Stimulated activated CD8-positive, alpha-beta memory T cell treated with anti-CD3 and anti-CD28 coated beads, Interleukin-15, amount 100 ng/mL, for 48 hours (primary cell): ENCODE measurements at places on chromosomes 6 and 20.

DNA sequence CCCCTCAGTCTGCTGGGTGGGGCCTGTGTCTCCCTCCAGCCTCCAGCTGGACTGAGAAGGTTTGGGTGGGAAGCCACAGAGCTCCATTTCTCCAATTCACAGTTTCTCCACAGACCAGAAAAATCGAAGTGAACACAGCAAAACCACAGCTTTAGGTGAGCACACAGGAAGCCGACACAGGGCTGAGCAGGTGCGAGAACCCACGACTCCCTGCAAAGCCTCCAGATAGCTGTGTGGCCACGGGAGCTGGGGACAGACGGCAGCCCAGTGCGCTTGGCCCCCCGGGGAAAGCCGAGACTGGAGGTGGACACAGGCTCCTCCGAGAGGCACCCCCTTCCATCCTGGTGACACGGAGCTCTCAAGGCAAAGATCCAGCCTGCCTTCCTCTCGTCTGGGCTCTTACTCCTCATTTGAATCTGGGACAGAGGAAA lies 29.0 kb upstream of the MPC1 start:
- DNase-seq = no peak

GRCh38 chr6:89458704-89459103 lies 25.8 kb downstream of the ANKRD6 start:
- no peak for DNase-seq

DNA sequence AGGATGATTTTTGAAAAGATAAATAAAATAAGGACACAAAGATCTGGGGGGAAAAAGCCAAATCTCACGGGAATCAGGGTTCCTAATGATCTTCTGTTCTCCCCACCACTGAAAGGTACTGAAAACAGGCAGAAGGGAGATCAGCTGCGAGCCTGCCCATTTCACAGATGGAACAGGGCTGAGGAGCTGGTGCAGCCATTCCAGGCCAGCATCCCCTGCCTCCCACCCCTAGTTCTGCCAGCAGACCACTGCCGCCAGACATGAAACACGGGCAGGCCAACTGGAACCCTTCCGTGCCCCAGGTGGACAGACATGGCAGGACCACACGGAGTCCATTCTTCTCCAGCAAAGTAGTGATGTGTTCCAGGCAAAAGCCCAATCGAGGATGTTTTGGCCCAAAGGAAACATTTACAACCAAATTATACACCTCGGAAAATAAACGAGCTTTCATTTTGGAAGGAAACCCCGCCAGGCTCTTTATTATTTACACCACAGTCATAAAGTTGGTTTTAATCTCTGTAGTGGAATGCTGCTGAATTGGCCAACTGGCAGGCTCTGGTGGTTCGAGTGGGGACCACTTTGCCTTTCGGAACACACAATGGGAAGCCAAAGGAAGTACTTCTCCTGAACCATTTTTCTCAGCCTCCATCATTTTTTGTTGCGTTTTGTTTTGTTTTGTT lies 28.2 kb downstream of the ISM1 start:
- DNase-seq = no peak

GRCh38 chr6:108707328-108707976 lies 140.8 kb upstream of the ARMC2 start:
- DNase-seq = no peak
